ENCODE measurements at places on chromosomes 7 and 10.
A peak's percentile ranks its signal among the peaks of the same experiment; 100 is the strongest.

GRCh38 chr10:12103802-12104201, 25.7 kb upstream of the SEC61A2 start:
- no peak for DNase-seq

DNA sequence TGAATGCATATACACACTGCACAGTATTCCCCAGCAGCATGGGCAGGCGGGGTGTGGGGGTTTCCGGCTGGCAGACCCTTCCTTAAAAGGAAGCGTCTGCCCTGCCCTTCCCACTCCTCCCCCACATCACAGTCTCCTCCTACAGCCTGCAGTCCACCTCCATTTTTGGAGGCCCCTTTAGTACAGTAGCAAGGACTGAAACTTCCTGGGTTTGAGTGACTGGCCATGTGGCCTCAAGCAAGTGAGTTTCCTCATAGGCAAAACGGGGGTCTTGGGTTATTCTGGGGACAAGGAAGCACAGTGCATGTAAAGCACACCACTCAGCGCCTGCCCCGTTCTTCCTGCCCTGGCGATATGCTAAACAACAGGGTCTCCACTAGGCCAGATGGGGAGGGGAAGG, 62.1 kb upstream of the COL13A1 start:
- no peak for DNase-seq

DNA sequence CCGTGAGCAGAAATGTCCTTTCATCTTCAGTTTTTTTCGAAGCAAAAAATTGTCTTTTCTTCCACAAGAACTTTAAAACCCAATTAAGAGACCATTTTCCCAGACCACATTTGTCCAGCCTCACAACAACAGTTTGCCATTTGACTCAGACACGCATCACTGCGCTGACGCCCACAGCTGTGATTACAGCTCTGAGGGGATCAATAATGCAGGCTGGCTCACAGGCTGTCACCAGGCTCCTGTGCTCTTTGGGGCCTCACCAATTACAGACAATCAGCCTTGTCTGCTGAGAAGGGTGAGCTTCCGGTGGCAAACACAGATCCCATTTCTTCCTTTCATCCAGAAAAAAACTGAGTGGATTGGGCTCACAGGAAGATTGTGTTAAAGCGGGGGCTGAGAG, 33.3 kb downstream of the DDC start:
- DNase-seq = no peak

DNA sequence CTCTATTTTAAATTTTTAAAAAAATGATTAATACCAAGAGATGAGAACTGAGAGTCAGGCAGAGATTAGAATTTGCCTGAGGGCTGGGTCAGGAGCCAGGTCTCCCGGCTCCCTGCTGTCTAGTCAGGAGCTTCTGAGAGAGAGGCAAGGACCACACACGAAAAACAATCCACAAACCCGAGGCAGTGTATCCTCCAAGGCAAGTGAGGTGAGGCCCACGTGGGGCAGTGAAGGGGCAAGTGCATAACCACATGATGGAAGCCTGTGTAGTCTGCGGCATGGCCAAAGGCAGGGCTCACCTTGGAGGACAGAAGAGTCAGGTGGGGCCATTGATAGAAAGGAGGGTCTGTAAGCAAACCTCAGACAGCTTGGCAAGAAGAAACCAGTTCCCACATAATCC, 541.2 kb upstream of the FOXK1 start:
- DNase-seq = no peak

GRCh38 chr10:5945561-5946418, 31.6 kb downstream of the IL15RA start:
- peak; percentile 93 for DNase-seq

GRCh38 chr10:86333826-86334487, 32.6 kb downstream of the GRID1 start:
- no peak for DNase-seq

DNA sequence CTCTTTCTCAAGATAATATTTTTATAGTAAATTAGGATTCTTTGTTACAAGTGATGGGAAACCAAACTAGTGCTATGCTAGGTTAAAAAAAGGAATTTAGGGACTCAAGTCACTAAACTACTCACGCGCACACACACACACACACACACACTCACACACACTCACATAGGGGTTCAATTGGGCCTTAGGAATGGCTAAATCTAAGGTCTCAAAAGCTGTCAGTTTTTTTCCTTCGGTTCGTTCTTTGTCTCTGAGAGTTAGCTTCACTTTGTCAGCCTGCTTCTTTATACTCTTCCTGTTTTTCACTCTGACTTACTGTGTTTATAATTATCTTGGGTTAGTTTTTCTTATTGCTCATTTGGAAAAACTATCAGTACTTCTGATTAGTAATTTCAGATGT, 138.9 kb downstream of the ADK start:
- DNase-seq = no peak

DNA sequence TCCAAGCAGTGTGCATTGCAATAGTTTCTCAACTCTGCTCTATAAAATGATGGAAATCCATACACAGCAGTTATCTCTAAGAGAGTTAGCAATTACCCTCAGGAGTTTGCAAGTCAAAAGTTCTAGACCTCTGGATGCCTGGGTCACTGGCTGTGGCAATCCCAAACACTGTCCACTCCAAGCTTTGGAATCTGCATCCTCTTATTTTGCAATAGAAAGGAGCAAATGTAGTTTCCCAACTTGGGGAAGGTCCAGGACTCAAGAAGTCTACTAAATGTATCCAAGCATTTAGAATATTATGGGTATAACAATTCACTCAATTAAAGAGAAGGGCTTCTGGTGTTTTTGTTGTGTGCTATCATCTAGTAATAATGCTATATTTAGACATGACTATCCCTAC, 131.3 kb upstream of the NRP1 start:
- no peak for DNase-seq

- DNase-seq = peak; percentile 90
These were observed 174.8 kb downstream of the RTKN2 start for GRCh38 chr10:62093863-62094291.

- DNase-seq = peak; percentile 40
These were observed 340.7 kb upstream of the CELF2 start for GRCh38 chr10:10676972-10677371.

DNA sequence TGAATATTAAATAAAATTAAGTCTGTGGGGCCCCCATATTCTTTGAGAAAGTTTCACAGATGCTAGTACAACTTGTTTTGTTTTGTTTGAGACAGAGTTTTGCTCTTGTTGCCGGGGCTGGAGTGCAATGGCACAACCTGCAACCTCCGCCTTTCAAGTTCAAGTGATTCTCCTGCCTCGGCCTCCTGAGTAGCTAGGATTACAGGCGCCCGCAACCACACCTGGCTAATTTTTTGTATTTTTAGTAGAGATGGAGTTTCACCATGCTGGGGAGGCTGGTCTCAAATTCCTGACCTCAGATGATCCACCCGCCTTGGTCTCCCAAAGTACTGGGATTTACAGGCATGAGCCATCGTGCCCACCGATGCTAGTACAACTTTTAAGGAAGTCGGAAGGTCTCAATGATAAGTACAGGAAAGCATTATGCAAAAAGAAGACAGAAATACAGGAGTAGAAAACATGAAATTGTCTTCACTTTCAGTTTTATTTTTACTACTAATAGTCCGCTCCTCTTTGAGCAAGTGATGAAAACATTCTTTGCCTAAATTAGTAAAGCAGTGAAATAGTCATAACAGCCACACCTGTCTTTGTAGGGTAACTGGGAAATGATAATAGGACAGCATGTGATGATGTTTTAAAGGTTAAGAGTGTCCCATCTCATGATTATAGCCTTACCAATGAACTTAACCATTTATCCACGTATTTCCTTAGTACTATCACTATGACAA, 147.5 kb downstream of the SEMA3D start:
- DNase-seq = no peak

GRCh38 chr10:75782463-75783248, 351.2 kb downstream of the LRMDA start:
- no peak for DNase-seq

DNA sequence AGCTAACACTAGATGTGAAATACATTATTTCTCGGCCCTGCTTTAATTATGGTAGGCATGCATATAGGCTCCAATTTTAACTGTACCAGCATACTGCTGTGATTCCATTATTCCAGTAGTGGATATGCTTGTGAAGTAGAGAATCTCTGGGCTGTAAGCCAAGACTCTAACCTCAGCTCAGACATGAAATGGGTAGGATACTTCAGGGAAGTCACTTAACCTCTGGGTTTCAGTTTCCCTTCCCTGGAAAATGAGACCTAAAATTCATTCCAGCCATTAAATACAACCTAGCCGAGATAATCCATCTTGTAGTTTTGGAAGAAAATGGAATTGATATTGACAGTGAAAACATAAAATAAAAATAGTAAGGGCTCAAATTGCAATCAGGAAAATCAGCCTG, 59.6 kb upstream of the TRIL start:
- DNase-seq = peak; percentile 68

GRCh38 chr10:113521475-113521795, 31.4 kb upstream of the HABP2 start:
- DNase-seq = no peak

GRCh38 chr10:100447663-100448062, 15.1 kb upstream of the WNT8B start:
- no peak for DNase-seq

- DNase-seq = peak; percentile 73
These were observed 91.3 kb downstream of the PARD3 start for GRCh38 chr10:34723750-34724149.

GRCh38 chr7:32037650-32038198, 32.5 kb downstream of the PDE1C start:
- no peak for DNase-seq

DNA sequence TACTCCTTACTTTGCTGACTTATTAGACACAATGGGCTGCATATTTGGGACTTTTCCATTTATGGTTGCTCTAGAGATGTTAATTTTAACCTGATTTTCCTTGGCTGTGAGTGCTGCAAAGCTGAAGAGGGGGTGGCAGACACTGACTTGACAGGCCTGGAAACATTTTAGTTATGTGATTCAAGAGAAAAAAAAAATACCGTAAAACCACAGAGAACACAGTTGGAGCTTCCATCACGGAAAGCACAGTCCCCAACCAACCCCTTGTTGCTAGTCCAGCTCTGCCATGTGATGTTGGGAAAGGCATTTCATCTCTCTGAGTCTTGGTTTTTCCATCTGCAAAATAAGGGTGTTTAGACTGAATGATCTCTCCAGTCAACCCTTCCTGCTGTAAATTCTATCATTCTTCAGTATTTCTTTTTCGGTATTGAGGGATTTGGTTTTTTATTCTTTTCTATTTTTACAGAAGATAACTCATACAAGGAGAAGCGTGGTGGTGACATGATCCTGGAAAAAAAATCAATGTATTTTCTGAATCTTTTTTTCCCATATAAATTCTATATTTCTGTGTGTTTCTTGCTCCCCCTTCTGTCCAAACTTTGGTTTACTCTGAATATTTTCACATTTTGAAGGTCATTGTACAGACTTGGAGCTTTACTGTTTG, 246.1 kb downstream of the REEP3 start:
- peak; percentile 84 for DNase-seq

- DNase-seq = no peak
These were observed 254.2 kb upstream of the ZNF32 start for GRCh38 chr10:43902842-43903241.

DNA sequence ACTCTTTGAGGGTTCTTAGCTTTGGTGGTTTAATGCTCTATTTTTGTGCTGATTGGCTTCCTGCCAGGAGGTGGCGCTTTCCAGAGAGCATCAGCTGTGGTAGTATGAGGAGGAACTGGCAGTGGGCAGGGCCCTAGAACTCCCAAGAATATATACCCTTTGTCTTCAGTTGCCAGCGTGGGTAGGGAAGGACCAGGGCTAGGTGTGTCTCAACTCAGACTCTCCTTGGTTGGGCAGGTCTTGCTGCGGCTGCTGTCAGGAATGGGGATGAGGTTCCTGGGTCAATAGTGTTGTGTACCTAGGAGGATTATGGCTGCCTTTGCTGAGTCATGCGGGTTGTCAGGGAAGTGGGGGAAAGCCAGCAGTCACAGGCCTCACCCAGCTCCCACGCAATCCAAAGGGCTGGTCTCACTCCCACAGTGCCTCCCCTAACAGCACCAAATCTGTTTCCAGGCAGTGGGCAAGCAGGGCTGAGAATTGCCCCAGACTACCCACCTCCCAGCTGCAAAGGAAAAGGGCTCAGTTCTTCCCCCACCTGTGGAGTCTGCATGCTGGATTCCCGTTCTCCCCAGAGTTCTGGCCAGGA, 191.5 kb downstream of the PHTF2 start:
- no peak for DNase-seq

DNA sequence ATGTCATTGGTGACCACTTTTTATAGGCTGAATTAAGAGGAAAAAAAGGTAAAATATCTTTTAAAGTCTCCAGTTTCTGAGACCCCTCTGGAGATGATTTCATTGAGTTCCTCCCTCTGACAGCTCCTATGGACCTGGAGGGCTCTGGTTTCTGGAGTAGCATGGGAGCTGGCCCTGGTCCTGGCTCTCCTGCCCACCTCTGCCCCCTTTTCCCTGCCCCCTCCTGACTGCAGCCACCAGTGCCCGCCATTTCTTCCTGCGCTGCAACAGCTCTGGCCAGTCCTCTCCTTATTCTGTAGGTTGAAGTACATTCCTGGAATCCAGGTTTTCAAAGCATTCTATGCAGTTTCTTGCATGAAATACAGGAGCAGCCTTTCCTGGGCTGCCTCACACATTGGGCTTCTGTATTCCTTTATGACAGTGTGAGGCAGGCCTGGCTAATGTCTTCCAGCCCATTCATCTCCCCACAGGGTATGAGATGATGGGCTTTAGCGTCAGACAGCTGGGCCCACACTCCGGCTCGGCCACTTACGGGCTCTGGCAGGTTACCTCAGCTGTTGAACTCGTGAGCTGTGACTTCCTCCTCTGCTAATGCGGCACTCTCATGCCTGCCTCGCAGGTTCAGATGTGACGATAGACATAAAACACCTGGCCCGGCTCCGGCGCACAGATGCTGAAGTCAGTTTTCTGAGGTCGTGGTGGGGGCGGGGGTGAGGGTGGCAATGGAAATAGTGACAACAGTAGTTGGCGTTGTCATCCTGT, 101.7 kb downstream of the MGMT start:
- DNase-seq = no peak

DNA sequence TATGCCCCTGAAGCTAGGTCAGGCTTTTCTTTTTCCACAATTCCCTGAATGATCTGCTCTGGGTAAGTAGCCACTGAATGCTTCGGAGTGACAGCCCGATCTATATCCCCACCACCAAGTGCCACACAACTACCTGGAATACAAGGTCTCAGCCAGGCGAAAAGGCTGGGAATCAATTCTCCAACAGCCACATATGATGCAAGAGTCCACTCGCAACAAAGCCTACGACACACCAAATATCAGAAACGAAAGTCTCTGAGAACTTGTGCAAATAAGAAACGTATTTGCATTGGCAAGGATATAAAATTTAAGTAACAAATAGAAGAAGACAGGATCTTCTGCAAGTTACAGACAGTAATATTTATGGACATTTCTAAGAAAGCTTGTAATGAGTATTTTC, 5.7 kb downstream of the HIPK2 start:
- DNase-seq = no peak

GRCh38 chr7:108045154-108045553, 42.2 kb upstream of the LAMB1 start:
- peak; percentile 80 for DNase-seq

All from fibroblast of skin of right quadriceps (primary cell).